ENCODE measurements at places on chromosomes 1 and 21.

DNA sequence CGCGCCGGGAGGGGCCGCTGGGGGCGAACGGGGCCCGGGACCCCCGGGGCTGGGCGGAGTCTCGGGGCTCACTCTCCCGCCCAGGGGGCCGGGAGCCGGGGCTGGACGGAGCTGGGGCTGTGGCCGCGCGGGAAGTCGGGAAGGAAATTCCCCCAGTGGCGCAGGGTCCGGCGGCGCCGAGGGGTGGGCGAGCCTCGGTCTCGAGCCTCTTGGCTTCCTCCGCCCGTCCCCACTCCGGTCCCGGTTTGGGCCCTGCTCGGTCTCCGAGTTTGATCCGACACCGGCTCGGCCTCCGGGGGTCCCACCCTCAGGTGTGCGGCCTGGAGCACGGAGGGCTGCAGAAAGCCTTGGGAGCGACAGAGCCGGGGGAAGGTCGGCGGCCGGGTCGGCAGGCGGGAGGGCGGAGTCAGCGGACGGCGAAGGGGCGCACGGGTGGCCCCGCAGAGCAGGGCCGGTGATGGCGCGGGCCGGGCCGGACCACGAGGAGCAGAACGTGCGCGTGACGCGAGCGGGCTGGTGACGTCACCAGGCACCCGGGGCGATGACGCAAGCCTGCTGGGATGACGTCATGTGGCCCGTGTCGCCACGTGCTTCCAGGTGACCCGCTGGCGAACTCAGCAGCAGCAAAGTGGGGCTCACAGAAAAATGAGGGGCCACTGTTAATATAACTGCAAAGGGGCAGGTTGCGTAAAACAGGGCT lies 610 bp upstream of the HES4 start:
- DNase-seq: peak; percentile 73

DNA sequence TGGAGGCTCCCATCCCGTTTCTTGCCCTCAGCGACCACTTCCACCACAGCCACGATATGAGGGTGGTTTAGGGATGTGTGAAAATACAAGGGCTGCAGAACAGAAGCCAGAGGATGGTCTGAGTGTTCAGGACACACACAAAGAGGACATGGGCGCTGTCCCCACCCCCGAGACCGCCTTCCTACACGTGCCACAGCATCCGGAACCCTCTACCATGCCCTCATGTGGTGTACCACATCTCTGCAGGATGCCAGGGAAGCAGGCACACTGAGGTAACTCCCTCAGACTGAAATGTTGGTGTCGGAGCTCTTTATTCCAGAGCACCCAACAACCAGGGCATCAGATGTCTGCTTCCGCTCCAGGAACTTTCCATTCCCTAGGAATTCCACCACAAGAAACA lies 23.1 kb downstream of the NPHP4 start:
- DNase-seq: no peak

DNA sequence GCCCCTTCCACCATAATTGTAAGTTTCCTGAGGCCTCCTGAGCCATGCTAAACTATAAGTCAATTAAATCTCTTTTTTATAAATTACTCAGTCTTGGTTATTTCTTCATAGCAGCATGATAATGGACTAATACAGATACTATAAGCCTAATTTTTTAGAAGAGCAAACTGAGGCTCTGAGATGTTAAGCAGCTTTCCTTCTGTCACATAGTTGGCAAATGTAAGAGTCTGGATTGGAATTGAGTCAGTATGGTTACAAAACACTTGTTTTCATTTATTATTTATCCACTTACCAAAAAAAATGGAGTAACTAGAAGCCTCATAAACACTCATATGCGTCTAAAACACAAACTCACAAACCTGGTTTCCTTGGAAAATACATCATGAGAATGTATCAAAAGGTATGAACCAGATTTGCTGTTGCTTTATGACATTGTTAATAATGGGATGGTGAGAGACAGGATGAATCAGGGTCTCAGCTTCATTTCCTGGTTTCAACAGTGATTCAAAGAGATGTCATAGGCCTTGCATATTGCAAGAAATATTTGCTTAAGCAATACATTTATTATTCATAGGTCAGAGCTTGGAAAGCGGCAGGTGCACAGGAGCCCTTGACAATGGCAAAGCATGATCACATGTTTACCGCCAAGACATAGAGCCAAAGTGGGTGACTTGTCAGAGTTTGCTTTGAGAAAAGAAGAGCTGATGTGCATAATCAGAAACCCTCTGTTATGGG lies 221.5 kb downstream of the GRIK1 start:
- DNase-seq: peak; percentile 60

GRCh38 chr1:227808566-227808965 lies 6.9 kb upstream of the PRSS38 start:
- no peak for DNase-seq

- DNase-seq: no peak
These were observed 24.9 kb upstream of the GLIS1 start for GRCh38 chr1:53763911-53764310.

- DNase-seq: no peak
These were observed 42.9 kb downstream of the EXTL2 start for GRCh38 chr1:100851726-100852125.

- no peak for DNase-seq
These were observed 59.6 kb downstream of the EXTL2 start for GRCh38 chr1:100834777-100835660.

- DNase-seq: no peak
These were observed 19.5 kb upstream of the TTC39A start for GRCh38 chr1:51349862-51350261.

DNA sequence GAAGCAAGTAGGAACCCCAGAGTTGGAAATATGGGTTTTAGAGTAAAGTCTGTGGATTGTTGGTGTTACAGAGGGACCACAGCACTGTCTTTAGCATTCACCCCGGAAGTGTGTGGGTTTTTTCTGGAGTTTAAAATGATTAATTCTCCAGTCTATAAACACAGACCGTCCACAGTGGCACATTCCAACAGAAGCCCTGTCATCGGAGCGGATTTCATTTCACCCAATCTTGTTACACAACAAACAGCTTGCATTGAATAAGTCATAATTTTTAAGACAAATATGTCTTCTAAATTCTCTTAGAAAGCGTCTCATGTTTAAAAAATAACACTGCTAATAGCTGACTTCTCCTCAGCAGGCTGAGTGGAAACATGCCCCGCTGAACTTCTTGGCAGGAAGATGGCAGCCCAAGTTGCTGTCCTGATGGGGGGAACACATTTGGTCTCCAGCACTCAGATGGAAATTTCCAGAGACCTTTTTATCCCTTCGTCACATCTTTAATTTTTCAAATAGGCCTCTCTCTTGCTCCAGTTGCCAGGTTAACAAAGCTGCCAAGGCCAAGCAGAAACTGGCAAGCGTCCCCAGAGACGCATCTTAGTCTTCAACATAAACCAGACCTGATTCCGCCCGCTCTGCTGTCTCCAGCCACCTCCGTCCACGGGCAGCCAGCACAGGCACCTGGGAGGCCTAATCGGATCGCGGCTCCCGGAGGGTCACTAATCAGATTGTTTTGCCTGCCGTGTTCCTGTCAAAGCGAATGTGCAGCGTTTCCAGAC lies 28.8 kb upstream of the SLC19A1 start:
- no peak for DNase-seq

GRCh38 chr1:205450448-205450847 lies 5.4 kb downstream of the BLACAT1 start:
- no peak for DNase-seq

DNA sequence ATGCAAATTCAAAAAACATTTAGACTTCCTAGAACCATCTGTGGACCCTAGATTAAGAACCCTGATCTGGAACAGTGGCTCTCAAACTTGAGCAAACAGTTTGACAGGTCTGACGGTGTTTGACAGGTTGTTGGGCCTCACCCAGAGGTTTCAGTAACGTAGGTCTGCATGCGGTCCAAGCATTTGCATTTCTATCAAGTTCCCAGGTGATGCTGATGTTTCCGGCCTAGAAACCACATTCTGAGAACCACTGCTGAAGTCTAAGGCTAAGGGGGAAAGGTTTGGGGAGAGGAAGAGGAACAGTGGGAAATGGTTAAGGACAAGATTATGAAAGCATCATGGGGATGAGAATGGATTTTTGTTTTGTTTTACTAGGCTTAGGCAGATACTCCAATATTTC lies 48.6 kb downstream of the MDM4 start:
- no peak for DNase-seq

DNA sequence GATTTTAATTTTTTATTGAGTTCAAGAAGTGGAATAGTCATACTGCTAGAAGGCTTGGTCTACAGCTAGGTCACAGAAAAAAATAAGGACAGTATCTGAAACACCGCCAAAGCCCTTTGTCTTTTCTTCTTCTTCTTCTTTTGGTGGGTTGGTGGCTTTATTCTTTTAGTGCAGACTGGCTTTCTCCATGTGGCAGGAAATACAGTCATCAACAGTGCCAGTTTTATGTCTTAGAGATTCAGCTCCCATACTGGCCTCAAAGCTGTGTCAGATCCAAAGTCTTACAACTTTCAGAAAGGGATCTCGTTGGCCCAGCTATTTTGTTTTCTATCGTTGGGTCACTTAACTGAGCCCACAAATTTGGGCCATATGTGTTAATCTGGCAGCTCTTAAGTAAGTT lies 58.2 kb downstream of the FNBP1L start:
- no peak for DNase-seq
